Activated gamma-delta T cell (primary cell): ENCODE measurements at places on chromosomes 4 and X.

- DNase-seq = no peak
Measured at GRCh38 chr4:79209081-79209480, 116.8 kb downstream of the NAA11 start.

- DNase-seq = no peak
Measured at GRCh38 chr4:90074322-90074886, 52.8 kb upstream of the CCSER1 start.

GRCh38 chr4:87884976-87885549, 52.3 kb downstream of the MEPE start:
- no peak for DNase-seq

- no peak for DNase-seq
Measured at GRCh38 chr4:173293663-173294062, 40.5 kb downstream of the HMGB2 start.
